Adrenal gland (tissue), 19 donors: ENCODE measurements at places on chromosomes 1 and 21. TPM values are rescaled to one million over a fixed set of nuclear protein-coding genes. Genes with fewer than 3 reads are reported as not detected.
A peak's percentile ranks its signal among the peaks of the same experiment; 100 is the strongest.

DNA sequence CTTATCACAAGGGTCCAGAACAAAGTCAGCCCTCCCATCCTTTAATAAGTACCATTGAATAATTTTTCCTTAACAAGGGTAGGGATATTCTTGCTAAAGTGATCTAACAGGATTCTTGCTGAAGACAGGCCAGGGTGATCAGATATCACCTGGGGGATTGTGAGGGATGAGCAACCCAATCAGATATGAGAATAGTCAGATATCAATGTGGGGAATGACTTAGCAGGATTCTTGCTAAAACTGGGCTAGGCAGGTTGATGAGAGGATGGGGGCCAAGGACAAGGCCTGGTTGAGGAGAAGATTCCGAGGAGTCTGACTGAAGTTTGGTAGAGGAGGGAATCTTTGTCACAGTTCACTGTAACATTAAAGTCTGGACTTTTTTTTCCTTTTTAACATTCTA, 23.9 kb upstream of the NLRP3 start:
- DNase-seq = no peak
- H3K4me1 ChIP-seq = peaks cover 4% of the 10 kb centered on the region
- H3K4me3 ChIP-seq = no peak overlapping the region
- no peak overlapping the region for H3K27ac ChIP-seq

Gene SDC3
- polyA plus RNA-seq = 85.5 TPM

DNA sequence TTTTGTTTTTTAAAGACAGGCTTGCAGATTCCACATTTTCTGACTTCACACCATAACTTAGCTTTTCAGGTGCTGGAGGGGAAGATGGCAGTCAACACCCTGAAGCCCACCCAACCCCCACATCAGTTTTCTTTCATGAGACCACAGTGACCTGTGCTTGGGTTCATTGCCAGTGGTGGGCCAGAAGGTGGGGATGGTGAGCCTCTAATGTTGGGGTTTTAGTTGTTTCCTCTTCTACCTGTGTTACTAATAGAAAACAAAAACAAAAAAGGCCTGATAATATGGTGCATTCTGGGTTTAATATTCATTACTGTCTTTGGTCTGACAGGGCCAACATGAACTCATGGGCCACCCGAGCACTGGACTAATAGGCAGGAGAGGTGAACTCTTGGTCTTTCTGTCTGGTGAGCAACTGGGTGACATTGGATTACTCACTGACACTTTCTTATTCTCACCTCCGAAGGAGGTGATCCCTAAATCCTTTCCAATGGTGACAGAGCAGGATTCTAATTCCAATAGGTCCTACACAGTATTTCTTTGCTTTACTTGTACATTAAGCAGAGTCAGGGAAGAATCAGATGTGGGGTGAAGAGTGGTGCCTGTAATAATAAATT, 132.8 kb downstream of the CLIC6 start:
- no peak overlapping the region for H3K4me3 ChIP-seq
- H3K27ac ChIP-seq = no peak overlapping the region
- no peaks in the 10 kb centered on the region for H3K36me3 ChIP-seq
- DNase-seq = no peak
- no peaks in the 10 kb centered on the region for H3K27me3 ChIP-seq

GRCh38 chr1:212973899-212974298, 23.6 kb downstream of the VASH2 start:
- peaks cover 10% of the 10 kb centered on the region for H3K27me3 ChIP-seq
- H3K27ac ChIP-seq = no peak overlapping the region
- no peak overlapping the region for H3K4me3 ChIP-seq
- H3K4me1 ChIP-seq = no peaks in the 10 kb centered on the region
- DNase-seq = no peak

DNA sequence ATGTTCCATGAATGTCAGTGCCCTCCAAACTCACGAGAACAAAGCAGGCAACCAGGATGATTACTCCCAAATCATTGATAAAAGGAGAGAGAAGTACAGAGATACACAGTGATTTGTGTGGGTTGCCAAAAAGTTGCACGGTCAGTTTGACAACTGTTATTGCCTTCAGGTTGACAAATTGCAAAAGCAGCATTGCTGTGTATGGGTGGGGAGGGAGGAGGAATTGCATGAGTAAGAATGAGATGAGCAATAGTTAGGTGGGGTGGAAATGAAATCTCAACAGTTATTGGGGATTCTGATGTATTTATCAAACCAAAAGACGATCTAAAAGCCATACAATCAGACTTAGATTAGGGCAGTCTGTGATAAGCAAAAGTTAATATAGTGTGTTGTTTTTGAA, 93.7 kb downstream of the NTMT2 start:
- H3K36me3 ChIP-seq = no peaks in the 10 kb centered on the region
- peaks cover 6% of the 10 kb centered on the region for H3K4me1 ChIP-seq
- H3K4me3 ChIP-seq = no peak overlapping the region

Gene DNM3
- 7.2 TPM for polyA plus RNA-seq

GRCh38 chr1:17274186-17275170, 25.6 kb downstream of the PADI3 start:
- H3K4me1 ChIP-seq = no peaks in the 10 kb centered on the region
- no peak overlapping the region for H3K4me3 ChIP-seq
- no peaks in the 10 kb centered on the region for H3K36me3 ChIP-seq
- DNase-seq = peak; percentile 55
